Calu3 (cell line): ENCODE measurements at places on chromosomes 13 and 19. TPM values are rescaled to one million over a fixed set of nuclear protein-coding genes. Genes with fewer than 3 reads are reported as not detected.

DNA sequence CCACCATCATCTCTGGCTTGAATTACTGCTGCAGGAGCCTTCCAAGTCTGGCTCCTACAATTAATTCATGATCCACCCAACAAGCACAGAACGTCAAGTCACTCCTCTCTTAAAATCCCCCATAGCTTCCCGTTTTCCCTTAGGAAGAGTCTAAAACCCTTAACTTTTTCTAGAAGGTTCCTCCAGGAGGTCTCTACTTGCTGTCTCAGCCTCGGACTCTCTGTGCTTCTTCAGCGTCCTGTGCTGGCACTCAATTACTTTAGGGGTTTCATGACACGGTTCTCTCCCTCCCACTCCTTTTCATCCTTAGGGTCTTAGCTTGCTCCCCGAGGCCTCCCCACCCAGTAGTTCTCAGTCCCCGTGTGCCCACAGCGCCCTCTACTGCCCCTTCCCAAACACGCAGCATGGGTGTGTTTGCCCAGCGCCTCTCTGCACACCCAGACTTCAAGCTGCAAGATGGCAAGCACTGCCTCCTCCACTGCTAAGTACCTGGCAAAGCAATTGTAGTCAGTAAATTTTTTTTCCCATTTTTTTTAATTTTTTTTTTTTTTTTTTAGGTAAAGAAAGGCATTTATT, 25.8 kb upstream of the MAP3K10 start:
- peaks cover 18% of the 10 kb centered on the region for H3K27me3 ChIP-seq
- peak; percentile 52 for DNase-seq
- peaks cover 9% of the 10 kb centered on the region for H3K4me1 ChIP-seq
- H3K27ac ChIP-seq, result no peak overlapping the region
- no peak overlapping the region for H3K4me3 ChIP-seq
- peaks cover 12% of the 10 kb centered on the region for H3K36me3 ChIP-seq

FBN3 gene
- 0.54 TPM in 1 of 2 replicates, not detected in the other for total RNA-seq

ZNF71 gene
- 1.7 and 1.8 TPM in 2 replicates for total RNA-seq

GRCh38 chr13:103284466-103284865, 218.2 kb upstream of the SLC10A2 start:
- no peak overlapping the region for H3K27ac ChIP-seq
- H3K4me3 ChIP-seq, result no peak overlapping the region
- no peaks in the 10 kb centered on the region for H3K36me3 ChIP-seq

ZNF677 gene
- total RNA-seq, result not detected in 2 replicates

DNA sequence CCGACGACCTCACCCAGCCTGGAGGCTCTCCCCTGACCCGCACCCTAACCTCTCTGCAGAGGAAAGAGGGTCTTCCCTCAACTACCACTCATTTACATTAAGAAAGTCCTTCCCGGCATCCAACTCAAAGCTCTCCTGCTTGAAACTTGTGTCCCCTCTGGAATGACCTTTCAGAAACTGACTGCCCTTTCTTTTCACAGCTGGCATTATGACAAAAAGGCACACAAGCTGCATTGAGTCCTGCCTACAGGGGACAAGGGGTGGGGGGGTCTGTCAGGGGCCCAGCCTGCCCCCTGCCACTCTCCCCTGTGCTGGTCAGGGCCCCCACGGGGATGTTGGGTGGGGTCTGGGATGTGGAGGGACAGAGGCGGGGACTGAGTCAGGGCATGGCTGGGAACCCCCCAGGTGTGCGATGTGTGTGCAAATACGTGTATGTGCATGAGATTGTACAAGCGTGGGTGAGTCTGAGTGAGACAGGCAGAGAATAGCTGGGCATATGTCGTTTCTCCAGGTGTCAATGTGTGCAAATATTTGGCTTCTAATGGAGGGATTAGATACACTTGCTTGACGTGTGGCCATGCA, 2.0 kb downstream of the COL5A3 start:
- H3K27me3 ChIP-seq, result peaks cover 77% of the 10 kb centered on the region
- no peak for DNase-seq
- H3K27ac ChIP-seq, result peak overlapping the region; percentile 14

- no peaks in the 10 kb centered on the region for H3K4me1 ChIP-seq
- no peaks in the 10 kb centered on the region for H3K27me3 ChIP-seq
- peaks cover 5% of the 10 kb centered on the region for H3K36me3 ChIP-seq
- no peak overlapping the region for H3K4me3 ChIP-seq
Measured at GRCh38 chr19:18261474-18261873, 12.8 kb downstream of the IQCN start.
